ENCODE measurements at places on chromosomes 16 and 17.

GRCh38 chr16:85645021-85645589, 32.0 kb downstream of the GSE1 start:
- no peak for DNase-seq

DNA sequence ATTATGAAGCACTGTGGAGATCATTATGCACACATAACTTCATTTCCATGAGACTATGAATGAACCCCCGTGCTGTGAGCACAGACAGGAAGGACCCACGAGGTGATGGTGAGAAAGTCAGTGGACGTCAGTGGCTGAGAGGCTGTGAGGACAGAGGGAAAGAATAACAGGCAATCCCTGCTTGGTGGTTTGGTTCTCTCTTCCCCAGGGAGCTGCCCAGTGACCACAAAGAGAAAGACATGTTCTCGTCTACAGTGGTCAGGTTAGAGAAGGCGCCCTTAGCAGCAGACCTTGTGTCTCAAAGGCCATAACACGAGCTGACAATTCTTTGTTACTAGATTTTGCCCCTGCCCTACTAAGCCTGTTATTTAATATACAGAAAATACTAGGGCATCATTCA, 609.2 kb downstream of the TOX3 start:
- no peak for DNase-seq

GRCh38 chr16:26668026-26668425, 398.7 kb upstream of the C16orf82 start:
- DNase-seq, result no peak

- DNase-seq, result no peak
These were observed 292.8 kb upstream of the PMFBP1 start for GRCh38 chr16:72464597-72465368.

DNA sequence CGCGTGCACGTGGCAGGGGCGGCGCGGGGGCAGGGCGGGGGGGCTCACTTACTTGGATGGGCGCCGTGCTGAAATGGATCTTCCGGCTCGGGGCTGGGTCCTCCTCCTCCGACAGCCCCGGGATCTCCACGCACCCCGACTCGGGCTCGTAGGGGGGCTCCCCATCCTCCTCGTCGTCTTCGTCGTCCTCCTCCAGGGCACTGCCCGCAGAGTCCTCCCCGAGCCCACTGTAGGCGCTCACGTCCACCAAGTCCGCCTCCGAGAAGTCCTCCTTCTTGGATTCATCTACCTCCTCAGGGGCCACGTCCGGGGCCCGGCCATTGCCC, 1.4 kb downstream of the PPP1R9B start:
- DNase-seq, result no peak

DNA sequence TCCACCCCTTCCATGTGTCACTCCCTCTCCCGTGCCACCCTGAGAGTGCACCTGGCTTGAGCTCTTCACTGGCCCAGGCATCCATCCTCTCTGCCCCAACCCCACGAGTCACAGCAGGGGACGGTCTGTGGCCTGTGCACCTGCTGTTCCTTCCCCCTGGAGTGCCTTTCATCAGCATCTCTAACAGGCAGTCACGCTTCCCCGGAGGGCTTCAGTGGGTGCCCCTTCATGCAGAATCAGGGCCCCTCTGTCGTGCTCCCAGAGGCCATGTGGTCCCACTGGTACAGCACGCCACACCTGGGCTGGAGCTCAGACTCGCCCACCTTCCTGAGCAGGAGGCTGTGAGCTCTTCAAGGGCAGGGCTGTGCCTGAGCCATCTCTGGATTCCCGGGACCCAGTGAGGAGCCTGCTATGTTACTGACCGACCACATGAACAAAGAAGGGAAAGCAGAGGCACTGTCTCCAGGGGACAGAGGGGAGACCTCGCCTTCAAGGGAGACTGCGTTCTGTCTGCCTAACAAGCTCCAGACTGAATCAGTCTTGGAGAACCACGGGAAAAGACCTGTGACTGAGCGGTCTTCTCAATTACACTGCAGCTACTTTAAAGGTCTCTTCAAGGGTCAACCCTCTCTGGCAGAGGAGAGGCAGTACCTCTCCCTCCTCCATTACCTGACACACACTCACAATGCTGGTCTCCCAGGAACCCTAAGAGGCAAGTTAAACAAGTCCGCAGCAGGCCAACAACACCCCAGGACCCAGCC, 78.8 kb upstream of the DOC2B start:
- DNase-seq, result no peak

GRCh38 chr17:49580055-49580721, 4.5 kb downstream of the NXPH3 start:
- no peak for DNase-seq

DNA sequence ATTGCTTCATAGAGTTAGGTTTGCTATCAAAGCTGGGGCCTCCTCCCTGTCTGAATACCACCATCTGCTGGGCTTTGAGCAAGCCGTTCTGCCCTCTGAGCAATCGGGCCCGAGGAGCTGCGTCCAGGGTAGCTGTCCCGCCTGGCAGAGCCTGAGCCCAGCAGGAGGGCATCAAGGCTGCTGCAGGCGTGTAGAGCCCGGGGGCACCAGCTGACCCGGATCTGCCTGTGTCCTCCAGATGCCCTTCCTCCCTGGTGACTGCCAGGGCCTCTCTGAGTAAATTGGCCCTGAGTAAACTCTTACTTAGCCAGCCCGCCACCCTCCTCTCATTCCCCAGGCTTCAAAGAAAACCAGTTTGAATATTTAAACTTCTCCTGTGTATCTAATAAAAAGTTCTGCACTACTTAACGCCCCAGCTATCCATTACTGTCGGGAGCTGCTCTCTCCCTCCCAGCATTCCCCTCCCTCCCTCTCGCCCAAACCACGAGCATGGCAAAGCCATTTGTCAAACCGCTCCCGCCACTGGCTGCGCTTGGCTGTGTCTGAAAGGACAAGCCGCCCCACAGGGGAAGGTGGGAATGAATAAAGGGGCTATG, 16.4 kb downstream of the CDK5RAP3 start:
- DNase-seq, result no peak

- DNase-seq, result no peak
These were observed 124.9 kb downstream of the MRTFB start for GRCh38 chr16:14196011-14196410.

GRCh38 chr16:11498683-11499082, 88.0 kb downstream of the LITAF start:
- DNase-seq, result no peak

DNA sequence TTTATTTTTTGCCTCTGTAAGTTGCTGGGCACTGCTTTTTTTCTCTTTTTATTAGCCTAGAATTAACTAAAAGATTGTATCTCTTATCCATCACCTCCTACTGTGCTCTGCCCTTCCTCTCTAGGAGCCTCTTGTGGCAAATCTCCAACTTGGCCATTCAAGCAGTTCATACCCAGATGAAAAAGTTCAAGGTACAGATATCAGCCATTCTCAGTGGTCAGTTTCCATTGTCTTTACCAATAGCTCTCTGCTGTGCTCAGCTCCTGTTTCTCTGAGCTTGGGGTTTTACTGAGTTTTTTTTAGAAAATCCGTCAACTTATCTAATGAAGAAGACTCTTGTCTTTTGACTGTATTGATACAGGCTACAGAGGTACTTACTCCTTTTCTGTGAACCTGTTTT, 15.6 kb downstream of the MOSMO start:
- no peak for DNase-seq

- DNase-seq, result no peak
These were observed 1.0 kb upstream of the KRTAP4-2 start for GRCh38 chr17:41178843-41179616.

- DNase-seq, result no peak
These were observed 47.2 kb upstream of the RASL10B start for GRCh38 chr17:35684055-35684802.

All from NCI-H748 treated with DMSO at 0.1 percent for 48 hours (cell line).